ENCODE measurements at places on chromosomes 5 and 9. TPM values are rescaled to one million over a fixed set of nuclear protein-coding genes. Genes with fewer than 3 reads are reported as not detected.
A peak's percentile ranks its signal among the peaks of the same experiment; 100 is the strongest.

- DNase-seq = no peak
Measured at GRCh38 chr5:143249851-143250250, 153.6 kb downstream of the NR3C1 start.

DNA sequence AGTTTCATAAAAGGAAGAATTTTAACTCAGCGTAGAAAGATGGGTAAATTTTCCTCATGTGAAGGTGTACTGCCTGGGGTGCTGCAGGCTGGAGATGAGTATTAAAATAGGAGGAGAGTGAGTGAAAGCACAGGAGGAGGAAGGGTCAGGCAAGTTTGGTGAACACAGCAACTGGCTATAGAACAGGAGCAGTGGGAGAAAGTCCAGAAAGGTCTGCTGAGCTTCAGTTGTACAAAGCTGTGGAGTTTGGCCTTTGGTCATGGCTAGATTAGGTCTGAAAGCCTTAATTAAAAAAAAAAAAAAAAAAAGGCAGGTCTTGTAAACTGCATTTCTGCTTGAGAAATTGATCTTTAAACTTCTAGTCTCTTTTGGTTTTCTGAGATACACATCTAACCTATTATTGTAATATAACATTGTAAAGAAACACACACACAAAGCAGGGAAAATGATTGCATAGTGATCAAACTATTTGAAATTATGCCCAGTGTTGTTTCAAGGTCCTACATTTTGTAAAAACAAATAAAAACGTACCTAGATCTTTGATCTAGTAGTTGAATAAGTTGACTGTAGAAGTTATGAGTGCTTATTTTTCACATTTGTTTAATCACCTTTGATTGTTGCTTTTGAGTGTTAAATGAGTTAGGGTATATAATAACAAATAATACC, 43.6 kb downstream of the MAP3K1 start:
- no peak for DNase-seq

- peak; percentile 48 for DNase-seq
Measured at GRCh38 chr5:107806705-107807104, 136.0 kb upstream of the EFNA5 start.

NIPAL4 gene
- polyA plus RNA-seq = 8.8 TPM

WNT8A gene
- polyA plus RNA-seq = not detected

CCDC69 gene
- polyA plus RNA-seq = 2.1 TPM

GPX8 gene
- polyA plus RNA-seq = 55.7 TPM

Data from A549 (cell line).